Fibroblast of skin of right quadriceps (primary cell): ENCODE measurements at places on chromosomes 16 and 17.

DNA sequence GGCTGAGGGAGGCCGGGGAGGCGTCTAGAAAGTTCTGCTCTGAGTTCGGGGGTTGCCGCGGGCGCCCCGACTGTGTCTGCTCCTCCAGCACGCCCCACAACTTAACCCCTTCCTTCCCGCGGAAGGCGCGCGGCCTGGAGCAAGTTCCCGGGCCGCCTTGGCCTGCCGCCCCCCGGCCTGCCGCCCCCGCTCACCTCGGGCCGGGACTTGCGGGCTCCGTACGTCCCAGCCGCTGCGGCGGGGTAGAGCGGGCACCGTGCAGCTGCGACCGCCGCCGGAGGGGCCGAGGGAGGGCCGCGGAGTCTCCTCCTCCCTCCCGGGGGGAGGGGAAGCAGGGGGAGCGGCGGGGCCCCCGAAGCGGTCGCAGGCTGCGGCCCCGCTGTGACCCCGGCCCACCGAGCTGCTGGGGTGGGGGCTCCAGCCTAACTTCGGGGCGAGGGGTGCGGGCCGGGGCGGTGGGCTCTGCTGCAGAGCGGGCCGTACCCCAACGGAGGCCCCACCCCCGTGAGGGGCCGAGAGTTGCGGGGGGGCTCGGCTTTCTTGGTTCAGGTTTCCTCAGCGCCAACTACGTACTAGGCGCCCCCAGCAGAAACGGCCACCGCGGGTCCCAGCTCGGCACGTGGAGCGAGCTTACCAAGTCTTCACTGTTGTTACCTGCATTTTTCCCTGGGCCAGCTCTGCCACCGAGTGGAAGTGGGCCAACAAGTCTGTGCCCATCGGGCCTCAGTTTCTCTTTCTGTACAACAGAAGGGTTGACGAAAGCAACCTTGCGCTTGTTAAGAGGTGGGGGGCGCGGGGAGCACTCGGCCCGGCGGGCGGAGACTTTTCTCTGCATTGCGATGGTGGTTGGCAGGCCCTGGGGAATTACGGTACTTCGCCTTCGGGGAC lies at the start of gene CCDC102A:
TSS of gene CCDC102A (minus strand) at position 266 of the 888 bp plus-strand sequence. CDS start 7,394 bp downstream, outside the sequence.
- DNase-seq, result no peak

DNA sequence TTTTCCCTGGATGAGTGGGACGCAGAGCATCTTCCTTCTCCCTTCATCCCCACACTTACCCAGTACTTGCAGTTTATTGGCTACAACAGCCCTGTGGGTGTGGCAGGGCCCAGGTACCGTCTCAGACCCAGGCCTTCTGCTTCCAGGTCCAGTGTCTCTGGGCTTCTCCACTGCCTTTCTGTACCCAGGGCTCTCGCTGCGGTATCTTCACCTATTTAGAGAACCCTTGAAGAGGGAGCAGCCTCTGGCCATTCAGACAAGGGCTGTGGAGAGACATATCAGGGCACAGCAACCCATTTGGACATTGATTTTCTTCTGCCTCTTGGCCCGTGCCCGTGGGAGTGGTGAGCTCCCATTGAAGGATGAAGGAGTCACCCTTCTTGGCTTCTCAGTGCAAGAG lies 17.3 kb downstream of the TBX4 start:
- no peak for DNase-seq

- no peak for DNase-seq
Measured at GRCh38 chr17:49551221-49552069, 24.2 kb upstream of the NXPH3 start.

GRCh38 chr16:6284731-6285130 lies 1047.9 kb upstream of the RBFOX1 start:
- DNase-seq, result no peak
